Activated naive CD8-positive, alpha-beta T cell treated with anti-CD3 and anti-CD28 coated beads, Interleukin-2, amount 10 ng/mL, durations not matched to agents 7 days and 5 days (primary cell): ENCODE measurements at places on chromosomes 1 and 21.

DNA sequence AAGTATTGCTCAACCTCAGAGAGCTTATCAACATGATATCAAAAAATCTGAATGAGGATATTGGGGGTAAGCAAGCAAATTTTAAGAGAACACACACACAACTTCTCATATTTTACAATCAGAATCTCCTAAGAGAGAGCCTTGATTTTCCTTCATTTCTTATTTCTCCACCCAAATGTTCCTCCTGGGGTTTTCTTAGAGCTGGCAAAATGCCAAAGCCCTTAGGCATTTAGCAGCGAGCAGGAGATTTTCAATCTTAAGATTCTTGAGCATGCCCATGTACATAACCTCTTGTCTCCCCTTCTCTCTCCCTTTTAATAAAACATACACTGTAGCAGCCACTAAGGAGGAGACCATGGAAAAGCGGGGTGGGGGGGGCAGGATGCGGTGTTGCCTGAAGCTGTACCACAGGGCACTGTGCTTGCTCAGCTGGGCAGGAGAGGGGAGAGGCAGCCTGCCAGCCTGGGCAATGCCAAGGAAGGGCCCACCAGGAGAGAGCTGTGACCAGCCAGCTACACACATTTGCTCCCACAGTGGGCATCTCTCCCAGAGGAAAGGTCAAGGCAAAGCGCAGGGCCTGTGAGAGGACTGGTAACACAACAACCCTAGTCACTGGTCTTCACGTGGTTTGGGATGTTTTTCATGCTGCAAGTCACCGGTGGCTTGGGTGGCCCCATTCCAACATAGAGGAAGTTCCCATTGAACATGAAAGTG, 4.3 kb downstream of the BRINP2 start:
- no peak for DNase-seq

DNA sequence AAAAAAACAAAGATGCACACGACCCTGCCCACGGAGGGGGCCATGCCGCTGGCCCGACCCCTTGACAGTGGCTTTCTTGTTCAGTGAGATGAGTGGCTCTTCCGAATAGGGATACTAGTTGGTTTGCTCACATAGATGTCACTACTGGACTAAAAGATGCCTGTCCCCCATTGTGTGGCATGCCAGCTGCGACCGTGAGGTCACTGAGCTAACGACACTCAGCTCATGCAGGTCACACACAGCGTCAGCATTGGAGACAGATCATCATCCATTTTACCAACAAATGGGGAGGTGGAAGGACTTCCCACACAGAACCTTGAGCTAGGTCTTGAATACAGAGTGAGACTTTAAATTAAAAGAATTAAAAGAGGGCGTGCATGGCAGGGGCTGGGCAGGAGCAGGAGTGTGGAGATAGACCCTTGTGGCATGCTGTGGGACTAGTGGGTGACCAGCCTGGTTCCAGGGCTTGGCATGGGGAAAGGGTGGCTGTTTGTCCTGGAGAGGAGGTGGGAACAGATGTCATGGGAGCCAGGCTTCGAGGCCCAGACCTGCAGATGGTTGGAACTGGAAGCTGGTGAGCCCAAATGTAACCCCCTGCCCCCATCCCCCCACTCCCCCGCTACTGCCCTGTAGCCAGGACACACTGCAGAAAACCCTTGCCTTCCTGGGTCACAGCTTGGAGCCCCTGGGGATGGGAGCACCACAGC, 12.4 kb downstream of the SLC1A7 start:
- DNase-seq, result no peak

DNA sequence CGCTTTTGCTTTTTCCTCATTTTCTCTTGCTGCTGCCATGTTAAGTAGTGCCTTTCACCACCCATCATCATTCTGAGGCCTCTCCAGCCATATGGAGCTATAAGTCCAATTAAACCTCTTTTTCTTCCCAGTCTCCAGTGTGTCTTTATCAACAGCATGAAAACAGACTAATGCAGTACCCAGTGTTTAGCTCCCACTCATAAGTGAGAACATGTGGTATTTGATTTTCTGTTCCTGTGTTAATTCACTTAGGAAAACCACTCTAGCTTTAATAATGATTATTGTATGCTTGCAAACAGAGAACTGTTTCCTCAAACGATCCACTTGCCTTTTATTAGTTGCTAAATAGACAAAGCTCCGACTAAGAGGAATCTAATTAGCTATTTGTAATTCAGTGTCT, 43.3 kb downstream of the IL23R start:
- DNase-seq, result no peak

- DNase-seq, result no peak
Observed at GRCh38 chr1:223227486-223228196, 84.6 kb upstream of the TLR5 start.

DNA sequence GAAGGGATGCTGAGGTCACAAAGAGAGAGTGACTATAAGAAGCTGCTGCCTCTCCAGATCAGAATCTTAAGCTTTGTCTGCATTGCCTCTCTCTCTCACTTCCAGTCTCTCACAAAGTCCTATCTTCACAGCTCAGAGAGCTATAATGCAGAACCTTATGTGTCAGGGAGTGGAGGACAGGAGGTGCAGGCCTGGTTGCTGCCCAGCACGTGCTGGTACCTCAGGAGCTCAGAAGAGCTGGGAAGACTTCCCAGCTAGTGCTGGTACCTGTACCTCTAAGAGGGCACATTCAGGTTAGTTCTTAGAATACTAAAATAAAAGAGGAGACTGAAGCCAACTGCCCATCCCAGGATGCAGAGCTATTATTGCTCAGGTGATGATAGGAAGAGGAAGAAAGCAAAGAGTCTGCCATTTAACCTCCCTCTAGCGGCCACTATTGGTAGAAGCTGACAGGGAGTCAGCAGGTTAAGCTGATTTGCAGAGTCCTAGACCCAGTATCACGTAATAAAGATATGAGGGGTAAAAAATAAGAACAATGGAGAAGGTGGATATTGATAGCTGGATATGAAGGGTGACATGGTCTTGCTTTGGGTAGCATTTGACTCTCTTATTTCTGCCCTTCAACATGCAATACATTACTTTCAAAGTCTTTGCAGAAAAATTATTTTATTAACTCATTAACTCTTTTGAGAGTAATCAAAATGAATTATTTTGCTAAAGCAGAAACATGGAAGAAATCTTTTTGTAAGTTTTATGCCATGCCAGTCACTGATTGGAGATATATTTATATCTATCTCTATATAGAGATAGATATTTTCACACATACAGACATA, 138.1 kb upstream of the HMCN1 start:
- no peak for DNase-seq

DNA sequence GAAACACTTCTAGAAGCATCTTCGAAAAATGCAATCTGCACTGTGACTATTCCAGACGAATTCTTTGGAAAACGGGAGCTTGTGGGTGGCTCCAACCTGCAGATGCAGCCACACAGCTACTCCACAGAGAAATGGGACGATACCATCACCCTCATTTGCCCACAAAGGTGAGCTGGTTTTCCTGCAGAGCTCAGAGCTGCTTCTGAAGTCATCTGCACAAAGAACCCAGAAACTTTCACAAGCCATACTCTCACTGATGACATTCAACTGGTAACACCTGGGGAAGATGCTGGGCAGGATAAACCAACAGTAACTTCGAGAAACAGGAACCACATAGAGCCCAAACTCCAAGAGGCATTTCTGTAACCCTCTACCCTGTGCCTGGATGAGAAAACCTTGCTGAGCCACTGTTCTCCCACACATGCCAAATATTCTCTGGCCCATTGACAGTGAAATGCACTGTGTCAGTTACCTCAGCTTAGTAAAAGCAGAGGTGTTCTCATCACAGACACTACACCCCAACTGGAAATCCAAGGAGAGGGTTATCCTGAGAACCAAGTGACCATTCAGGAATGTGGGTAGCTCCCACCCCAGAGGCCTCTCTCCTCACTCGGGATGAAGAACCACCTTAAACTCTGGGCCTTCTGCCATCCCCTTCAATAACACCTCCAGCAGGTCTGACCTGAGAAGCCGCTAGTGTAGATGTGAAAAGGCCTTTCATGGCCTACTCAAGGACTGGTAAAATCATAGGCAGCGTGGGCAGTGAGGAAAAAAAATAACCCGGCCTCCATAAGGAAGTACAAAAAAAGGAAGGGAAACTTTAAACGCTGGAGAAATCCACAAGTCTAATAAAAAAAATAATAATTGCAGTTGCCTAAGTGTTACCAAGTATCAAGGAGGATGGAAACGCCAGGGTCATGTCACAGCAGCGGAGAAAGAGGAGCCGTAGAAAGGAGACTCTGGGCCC, 56.7 kb downstream of the HSF2BP start:
- no peak for DNase-seq

DNA sequence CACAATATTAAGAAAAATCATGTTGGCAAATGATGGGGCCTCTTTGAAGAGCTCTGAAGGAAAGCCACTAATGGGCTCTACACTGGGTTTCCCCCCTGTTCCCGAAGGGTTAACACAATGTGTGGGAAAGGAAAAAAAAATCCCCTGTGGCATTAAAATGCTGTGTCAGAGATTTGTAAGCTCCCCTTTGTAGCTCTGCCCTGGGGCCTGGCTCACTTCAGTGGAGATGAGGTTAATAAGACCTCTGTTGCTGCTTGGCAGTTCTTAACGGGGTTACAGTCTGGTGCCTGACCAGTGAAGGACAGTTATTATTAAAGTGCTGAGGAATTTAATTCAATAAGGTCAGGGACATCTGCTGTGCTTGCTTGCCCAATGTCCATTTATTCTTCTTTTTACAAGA, 129.7 kb upstream of the UBE2U start:
- DNase-seq, result no peak

- no peak for DNase-seq
Observed at GRCh38 chr1:5971471-5972197, 20.6 kb downstream of the NPHP4 start.

GRCh38 chr1:72037745-72038343, 244.5 kb downstream of the NEGR1 start:
- no peak for DNase-seq

DNA sequence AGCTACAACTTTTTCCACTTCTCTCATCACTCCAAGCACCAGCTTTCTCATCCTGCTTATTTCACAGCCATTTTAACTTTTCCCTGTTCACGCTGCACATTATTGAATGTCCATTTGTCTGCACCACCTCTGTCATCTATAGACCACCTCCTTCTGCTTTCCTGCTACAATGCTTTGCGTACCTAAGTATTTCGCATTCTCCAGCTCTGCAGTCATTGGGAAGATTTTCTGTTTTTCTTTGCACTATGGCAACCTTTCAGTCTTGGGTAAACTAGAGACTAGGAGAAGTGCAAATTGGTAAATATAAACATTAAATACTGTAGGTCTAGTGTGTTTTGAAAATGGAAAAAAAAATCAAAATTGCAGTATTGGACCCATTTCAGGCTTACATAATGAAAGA, 835 bp downstream of the CCDC30 start:
- DNase-seq, result no peak

GRCh38 chr1:150118716-150119115, 31.0 kb upstream of the PLEKHO1 start:
- no peak for DNase-seq

- no peak for DNase-seq
Observed at GRCh38 chr1:209176866-209177430, 406.6 kb upstream of the CAMK1G start.

DNA sequence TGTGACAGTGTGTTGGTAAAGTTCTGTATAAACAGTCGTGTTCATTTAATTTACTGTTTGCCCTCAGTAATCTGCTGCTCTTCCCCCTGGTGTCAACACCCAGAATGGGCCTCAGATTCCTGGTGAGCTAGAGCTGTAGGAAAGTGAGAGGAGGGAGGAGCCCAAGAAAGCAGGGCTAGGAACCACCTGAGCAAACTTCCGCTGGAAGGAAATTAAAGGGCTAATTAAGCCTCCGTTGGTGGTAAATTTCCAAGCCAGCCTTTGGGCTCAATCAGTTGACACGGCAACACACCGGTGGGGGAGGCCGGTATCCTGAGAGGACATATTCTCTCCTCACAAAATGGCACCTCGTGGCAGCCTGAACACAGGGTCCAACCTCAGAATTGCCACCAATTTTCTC, 32.9 kb downstream of the RAB3B start:
- no peak for DNase-seq

DNA sequence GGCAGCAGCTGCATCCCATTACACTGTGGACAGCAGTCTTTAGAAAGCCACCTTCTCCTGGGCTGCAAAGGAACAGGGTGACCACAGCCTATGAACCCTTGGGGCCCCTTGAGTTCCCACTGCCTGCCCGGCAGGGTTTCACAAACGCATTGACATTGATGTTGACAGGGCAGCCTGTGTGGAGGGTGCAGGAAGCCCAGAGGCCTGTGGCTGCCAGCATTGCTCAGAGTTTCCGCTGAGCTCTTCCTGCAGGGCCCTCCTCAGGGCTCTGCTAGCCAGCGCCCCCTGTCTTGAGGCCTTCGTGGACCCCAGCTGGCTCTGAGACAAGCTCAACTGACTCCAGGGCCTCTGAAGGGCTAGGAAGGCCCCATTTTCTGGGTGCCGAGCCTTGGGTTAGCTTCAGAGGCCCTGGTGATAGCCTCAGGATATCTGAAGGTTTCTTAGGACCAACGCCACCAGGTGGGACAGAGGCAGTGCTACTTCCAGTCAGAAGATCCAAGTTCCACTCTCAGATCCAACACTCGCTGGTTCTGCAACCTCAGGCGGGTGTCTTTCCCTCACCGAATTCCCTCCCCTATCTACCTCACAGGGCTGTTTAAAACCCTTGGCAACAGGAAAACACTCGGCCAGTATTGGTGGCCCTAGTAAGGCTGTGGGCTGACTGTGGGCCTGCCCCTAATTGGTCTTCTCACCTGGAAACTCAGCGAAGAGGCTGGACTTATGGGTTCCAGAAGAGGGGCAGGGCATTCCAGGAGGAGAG, 27.2 kb upstream of the EPS8L3 start:
- peak; percentile 86 for DNase-seq

- DNase-seq, result no peak
Observed at GRCh38 chr1:155083052-155083541, 4.5 kb downstream of the EFNA3 start.

DNA sequence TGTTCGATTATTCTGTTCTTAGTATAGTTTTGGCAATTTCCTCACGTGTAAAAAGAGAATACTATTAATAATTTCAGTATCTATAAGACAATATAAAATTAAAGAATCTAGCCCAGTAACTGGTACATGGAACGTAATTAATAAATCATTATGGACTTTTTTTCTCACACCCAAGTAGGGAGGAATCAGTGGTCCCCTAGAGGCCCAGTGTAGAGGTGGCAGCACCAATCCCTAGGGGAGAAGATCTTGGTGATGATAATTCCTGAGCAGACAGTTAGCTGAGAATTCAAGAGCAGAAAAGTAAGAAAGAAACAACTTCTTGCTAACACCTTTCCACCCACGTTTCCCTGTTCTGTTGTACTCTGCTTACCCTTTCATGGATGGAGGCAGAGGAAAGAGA, 19.7 kb upstream of the SELE start:
- DNase-seq, result no peak

- DNase-seq, result no peak
Observed at GRCh38 chr1:243837907-243838535, 12.0 kb downstream of the AKT3 start.

DNA sequence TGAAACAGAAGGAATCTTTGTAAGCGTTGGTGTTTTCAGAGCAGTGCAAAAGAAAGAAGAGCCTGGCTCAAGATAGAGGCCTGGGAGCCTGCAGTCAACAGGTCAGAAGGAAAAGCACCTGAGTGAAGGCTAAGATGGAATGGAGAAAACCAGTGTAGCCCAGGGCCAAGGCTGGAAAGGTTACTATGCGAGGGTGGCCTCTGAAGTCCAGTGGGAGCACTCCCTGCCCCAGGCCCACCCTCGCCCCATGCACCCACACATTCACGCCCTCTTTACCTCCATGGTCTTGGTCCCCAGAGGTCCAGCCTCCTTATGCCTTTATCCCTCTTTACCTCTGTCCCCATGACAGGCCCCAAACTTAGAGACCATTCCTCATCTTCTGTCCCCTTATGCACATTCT, 169.2 kb upstream of the ZNF644 start:
- DNase-seq, result no peak
